Right renal pelvis (tissue), 4 donors: ENCODE measurements at places on chromosomes 7 and 10. TPM values are rescaled to one million over a fixed set of nuclear protein-coding genes. Genes with fewer than 3 reads are reported as not detected.

DNA sequence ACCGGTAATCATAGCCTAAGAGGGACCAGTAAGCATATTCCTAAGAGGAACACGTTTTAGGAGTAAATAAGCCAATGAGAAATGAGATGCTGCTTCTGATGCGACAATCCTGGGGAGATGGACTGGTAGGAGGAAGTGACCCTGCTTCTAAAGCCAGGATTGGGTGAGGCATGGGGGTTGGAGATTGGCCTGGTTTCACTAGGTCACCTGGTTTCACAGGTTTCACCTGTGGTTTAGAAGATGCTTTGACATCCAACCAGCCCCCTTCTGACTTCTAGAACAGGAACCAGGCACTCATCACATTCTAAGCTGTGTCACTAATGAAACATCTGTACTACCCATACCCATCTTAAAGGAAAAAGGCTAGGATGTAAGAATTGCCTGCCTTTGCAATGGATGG is 53.0 kb upstream of the BAMBI start:
- DNase-seq: no peak

DNA sequence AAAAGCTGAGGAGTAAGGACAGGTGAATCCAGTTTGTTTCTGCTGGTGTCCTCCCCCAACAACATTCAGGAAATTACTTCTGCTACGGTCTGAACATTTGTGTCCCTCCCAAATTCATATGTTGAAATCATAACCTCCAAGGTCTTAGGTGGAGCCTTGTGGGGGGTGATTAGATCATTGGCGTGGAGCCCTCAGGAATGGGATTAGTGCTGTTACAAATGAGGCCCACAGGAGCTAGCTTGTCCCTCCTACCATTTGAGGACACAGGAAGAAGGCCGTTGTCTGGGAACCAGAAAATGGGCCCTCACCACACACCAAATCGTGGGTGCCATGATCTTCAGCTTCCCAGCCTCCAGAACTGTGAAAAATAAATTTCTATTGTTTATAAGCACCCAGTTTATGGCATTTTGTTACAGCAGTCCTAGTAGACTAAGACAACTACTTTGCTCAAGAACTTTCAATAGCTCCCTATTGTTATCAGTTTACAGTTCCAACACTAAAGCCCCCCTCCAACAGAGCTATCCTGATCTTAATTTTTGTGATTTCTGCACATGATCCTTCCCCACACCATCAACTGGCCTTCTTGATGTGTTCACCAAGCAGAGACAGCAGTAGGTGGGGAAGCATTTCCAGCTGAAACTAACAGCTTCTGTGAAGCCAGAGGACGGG is 2.1 kb upstream of the LRMDA start:
- DNase-seq: no peak

GRCh38 chr10:35203745-35204144 is 77.1 kb downstream of the CREM start:
- DNase-seq: no peak

DNA sequence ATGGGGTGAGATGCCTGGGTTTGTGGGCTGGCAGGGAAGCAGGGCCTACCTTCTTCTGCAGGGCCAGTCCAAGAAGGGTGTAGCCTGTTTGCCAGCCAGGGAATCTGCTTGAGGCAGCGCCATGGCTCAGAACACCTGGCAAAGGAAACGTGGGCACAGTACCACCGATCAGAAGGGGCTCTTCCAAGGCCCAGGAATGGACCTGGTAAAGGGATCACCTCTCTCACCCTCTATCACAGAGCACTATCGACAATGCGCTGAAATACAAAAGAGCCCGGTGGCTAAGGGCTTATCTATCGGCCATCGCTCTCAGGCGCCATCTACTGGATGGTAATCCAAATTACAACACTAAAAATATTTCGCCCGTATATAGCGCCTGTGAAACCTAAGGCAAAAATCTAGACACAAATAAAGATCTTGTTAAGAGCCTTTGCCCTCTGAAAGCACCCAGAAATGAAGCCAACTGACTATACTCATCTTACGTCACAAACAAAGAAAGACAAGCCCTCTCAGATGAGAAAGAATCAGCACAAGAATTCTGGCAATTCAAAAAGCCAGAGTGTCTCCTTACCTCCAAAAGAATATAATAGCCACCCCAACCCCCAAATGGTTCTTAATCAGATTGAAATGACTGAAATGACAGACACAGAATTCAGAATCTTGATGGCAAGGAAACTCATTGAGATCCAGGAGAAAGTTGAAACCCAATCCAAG is 217.8 kb upstream of the HPS1 start:
- DNase-seq: no peak

- no peak for DNase-seq
These were observed 34.4 kb downstream of the PLEKHA8 start for GRCh38 chr7:30062587-30062986.

DNA sequence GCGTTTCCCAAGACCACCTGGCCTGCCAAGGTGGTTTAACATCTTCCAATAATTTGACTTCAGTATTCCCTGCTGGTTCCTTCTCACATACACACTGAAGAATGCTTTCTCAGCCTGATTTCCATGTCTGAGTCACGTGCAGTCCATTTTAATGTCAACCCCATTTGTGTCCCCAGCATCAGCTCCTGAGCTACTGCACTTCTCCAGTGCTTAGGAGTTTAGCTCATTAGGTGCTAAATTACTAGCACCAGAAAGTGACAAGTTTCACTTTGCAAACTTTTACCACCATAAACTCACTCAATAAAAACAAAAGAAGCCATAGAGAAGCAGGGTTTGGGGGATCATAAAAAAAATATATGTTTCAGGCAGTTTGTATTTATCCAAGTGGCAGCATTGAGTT is 279.3 kb upstream of the SORCS1 start:
- no peak for DNase-seq

GRCh38 chr10:3926258-3926657 is 141.2 kb upstream of the KLF6 start:
- no peak for DNase-seq

- DNase-seq: no peak
These were observed 15.4 kb downstream of the EPC1 start for GRCh38 chr10:32331606-32332005.

DNA sequence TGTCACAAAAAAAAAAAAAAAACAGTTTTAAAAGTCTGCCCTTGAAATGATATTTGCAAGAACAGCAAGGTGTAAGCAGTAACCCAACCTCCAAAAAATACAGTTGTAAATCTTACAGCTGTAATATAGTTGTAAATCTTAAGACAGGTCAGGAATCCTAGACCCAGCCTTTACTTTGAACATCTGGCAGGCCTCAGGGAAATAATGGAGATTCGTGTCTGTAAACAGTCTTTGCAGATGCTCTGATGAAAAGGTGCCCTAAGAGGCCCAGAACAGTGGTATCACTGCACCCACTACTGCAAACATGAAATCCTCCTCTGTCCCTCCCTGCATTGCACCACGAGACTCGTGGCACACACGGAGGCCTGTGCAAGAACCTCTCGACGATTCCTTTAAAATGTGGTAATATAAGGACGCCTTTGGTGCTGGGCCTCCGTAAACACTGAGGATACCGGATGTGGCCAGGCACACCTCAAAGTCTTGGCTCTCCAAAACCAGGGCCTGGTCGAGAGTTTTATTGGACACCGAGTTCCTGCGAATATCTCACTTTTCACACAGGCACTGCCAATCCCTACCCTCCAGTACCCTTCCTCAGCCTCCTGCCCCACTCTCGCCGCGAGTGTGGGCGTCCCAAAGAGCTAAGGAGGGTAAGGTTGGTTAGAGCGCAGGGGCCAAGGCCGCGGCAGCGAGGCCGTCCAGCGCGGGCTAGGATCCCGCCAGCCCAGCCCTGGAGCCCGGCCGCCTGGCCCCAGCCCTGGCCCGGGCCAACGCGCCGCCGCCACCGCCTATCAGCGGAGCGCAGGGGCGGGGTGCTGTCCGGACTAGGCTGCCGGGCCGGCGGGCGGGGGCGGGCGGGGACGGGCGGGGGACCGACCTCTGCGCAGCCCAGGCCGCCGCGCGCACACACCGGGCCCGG is at the start of gene REEP3:
Gene REEP3, plus strand, starts transcription at position 902 of the 916 bp plus-strand sequence. CDS start 145 bp downstream, outside the sequence.
- peak; percentile 40 for DNase-seq

DNA sequence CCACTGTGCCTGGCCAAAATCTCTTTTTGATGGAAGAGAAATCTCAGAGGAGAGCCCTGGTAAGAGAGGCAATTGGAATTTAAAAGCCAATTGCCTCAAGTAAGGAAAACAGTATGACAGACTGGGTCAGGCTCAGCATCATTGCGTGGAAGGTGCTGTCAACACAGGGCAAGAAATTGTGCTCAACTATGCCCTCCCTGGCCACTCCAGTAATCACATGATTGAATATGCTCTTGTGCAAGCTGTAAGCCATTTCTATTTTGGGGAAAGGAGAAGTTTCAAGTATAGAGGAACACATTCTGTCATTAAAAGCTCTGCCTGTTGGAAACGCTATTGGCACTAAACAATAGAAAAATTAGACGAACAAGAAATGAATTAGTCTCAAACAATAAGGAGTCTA is 1127.7 kb downstream of the REEP3 start:
- DNase-seq: no peak

GRCh38 chr7:22444181-22444971 is 55.6 kb downstream of the STEAP1B start:
- DNase-seq: no peak

SH2B2 gene
- polyA plus RNA-seq: 5.8 TPM

MACC1 gene
- polyA plus RNA-seq: 10.8 TPM

CASP7 gene
- polyA plus RNA-seq: 28.2 TPM

PWWP2B gene
- polyA plus RNA-seq: 8.3 TPM

INA gene
- polyA plus RNA-seq: 0.75 TPM

CYP3A7 gene
- polyA plus RNA-seq: 0.51 TPM

NRCAM gene
- 20.8 TPM for polyA plus RNA-seq

GPR37 gene
- polyA plus RNA-seq: 1.8 TPM

DRGX gene
- polyA plus RNA-seq: not detected

TRRAP gene
- polyA plus RNA-seq: 38.5 TPM

TRA2A gene
- 204 TPM for polyA plus RNA-seq

CDCA7L gene
- 51.7 TPM for polyA plus RNA-seq

IMPDH1 gene
- polyA plus RNA-seq: 25.5 TPM

RARRES2 gene
- polyA plus RNA-seq: 51.5 TPM
